ENCODE measurements at places on chromosomes 6 and 20. TPM values are rescaled to one million over a fixed set of nuclear protein-coding genes. Genes with fewer than 3 reads are reported as not detected.
A peak's percentile ranks its signal among the peaks of the same experiment; 100 is the strongest.

The CAPN11 gene
- not detected for total RNA-seq

The SSTR4 gene
- not detected for total RNA-seq

The HSPA1L gene
- total RNA-seq = 1.1 TPM

The CPXM1 gene
- 84.0 TPM for total RNA-seq

The EYA4 gene
- 0.78 TPM for total RNA-seq

DNA sequence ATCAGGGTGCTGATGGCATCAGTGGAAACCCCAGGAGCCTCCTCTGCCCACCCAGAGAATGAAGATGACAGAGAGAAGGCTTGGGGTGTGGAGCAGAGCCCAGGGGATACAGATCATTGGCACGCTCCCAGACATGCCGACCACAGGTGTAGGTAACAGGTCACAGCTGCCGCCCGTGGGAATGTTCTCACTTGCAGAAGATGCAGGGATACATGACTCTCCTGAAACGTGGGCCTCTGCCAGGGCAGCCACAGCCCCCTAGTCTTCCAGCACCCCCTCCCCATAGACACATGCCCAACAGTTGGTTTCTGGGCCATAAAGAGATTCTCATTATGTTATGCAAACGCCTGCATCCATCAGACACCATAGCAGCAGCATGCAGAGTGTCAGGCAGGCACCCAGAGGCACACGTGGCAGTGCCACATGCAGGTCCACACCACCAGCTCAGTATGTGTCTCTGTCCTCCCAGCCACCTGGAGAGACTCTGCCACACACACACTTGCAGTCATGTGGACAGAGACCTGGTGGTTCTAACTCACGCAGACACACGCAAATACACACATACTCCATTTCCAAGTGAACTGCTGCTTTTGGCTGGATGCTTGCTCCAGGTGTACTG lies 45.5 kb downstream of the LRFN2 start:
- no peak for DNase-seq
- peaks cover 15% of the 10 kb centered on the region for H3K27me3 ChIP-seq
- H3K27ac ChIP-seq = no peak overlapping the region

DNA sequence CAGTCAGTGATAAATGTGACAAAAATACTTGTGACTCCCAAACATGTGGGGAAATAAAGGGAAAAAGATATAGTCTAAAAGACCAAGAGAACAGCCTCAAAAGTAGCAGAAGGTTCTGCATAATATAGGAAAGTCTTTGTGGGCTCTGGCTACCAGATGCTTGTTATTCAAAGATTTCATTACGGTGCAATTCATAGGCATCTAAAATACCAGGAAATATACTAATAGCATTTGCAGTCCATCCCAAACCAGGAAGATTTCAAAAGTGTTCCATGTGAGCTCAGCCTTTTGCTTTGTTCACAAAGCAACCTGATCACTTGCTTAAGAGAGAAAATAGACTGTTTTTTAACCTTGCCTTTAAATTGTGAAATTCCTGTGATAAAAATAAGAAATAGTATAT lies 506.7 kb upstream of the MARCKS start:
- H3K27me3 ChIP-seq = no peaks in the 10 kb centered on the region
- no peak overlapping the region for H3K4me3 ChIP-seq
- H3K27ac ChIP-seq = peak overlapping the region; percentile 95
- H3K4me1 ChIP-seq = peaks cover 59% of the 10 kb centered on the region
- peaks cover 2% of the 10 kb centered on the region for H3K36me3 ChIP-seq

- no peak overlapping the region for H3K27ac ChIP-seq
- no peak overlapping the region for H3K4me3 ChIP-seq
- H3K27me3 ChIP-seq = no peaks in the 10 kb centered on the region
- no peaks in the 10 kb centered on the region for H3K36me3 ChIP-seq
These were observed 201.0 kb upstream of the CST7 start for GRCh38 chr20:24747881-24748595.
